ENCODE measurements at places on chromosomes 4 and X.

GRCh38 chrX:119423631-119424030 is 24.5 kb downstream of the SLC25A43 start:
- no peak for DNase-seq

- DNase-seq = no peak
Measured at GRCh38 chrX:155874571-155875244, 6.4 kb upstream of the VAMP7 start.

DNA sequence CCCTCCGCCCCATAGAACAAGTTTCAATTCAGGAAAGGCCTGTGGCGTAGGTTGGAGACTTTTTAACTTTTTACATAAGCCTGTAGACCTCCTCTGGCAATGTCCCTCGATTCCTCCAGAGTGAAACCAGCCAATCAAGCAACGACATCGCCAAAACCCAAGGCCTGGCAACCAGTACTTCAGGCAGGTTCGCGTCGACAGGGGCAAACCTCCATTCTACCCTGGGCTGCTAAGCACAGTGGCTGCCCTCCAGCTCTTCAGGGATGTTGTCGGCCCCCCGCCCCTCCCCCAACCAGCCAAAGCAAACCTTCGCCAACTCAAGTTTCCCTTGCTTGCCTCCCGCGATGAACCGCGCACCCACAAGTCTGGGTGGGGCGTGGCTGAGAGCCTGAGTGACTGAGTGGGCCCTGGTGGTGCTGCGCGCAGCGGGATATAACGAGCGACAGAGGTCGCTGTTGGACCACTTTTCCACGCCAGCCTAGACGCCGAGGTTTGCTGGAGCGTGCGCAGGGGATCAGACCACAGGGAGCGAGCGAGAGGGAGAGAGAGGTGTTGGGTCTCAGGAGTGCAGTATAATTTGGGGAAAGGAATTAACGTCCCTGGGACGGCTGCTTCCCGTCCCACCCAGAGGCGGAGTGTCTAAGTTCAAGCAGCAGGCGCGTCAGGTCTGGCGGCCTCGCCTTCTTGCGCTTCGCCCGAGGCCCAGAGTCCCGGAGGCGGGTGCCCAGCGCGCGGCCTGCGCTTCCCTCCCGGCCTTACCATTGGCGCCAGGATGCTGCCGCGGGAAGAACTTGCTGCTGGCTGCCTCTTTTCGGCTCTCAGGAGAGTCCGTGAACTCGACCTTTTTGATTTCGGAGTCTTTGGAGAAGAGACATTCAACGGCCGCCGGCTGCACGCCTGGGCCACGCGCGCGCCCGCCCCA is 9.0 kb upstream of the PITX2 start:
- no peak for DNase-seq

- DNase-seq = no peak
Measured at GRCh38 chrX:40434443-40434842, 146.3 kb upstream of the ATP6AP2 start.

- no peak for DNase-seq
Measured at GRCh38 chrX:74656079-74656745, 41.8 kb upstream of the RLIM start.

GRCh38 chr4:40685300-40685699 is 55.6 kb upstream of the RBM47 start:
- no peak for DNase-seq

DNA sequence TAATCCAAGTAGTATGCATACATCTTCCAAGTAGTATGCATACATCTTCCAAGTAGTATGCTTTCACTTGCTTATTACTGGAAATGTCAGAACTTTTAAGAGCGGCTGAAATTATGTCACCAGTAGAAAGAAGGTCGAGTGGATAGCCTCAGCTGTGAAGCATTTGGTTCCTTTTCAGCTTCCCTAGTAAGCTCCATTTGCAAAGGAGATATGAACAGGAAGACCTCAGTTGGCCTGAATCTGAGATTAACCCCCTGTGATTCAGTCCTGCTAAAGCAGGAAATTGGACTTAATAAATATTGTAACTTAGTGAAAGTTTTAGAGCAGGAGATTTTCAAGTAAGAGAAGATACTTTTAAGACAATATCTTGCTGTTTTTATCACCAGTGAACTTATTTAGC is 48.1 kb downstream of the PCDH7 start:
- DNase-seq = no peak

GRCh38 chrX:47384502-47384901 is 14.1 kb downstream of the ZNF157 start:
- peak; percentile 45 for DNase-seq

GRCh38 chr4:109976189-109976588 is 63.5 kb downstream of the EGF start:
- DNase-seq = no peak

DNA sequence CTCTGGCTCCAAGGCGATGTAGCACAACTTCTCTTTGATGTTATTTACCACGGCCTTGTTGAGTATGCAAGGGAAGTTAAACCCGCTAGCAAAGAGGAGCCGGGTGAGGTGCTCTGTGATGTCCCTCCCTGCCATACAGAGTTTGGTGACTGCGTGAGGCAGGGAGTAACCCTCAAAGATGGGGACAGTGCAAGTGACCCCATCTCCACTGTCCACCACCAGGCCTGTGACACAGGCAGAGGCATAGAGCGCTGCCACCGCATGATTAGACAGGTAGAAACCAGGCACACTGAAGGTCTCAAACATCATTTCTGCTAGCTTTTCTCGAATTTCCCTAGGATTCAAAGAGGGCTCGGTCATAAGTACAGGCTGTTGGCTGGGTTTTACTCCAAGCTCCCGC is 677 bp downstream of the ACTRT1 start:
- DNase-seq = no peak

GRCh38 chr4:18445110-18445509 is 423.6 kb upstream of the LCORL start:
- no peak for DNase-seq

DNA sequence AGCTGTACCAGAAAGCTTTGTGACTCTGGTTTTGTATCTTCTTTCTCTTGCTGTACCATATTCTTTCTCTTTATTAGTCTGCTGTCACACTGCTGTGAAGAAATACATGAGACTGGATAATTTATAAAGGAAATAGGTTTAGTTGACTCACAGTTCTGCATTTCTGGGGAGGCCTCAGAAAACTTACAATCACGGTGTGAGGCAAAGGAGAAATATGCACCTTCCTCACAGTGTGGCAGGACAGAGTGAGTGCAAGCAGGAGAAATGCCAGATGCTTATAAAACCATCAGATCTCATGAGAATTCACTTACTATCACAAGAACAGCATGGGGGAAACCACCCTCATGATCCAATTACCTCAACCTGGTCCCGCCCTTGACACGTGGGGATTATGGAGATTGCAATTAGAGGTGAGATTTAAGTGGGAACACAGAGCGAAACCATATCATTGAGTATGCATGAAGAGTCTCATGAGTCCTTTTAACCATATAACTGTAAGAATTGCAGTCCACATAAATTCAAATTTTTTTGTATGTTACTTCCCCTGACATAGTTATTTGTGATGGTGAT is 67.4 kb upstream of the INPP4B start:
- no peak for DNase-seq

GRCh38 chr4:89294573-89295269 is 12.9 kb downstream of the GPRIN3 start:
- DNase-seq = peak; percentile 7

- no peak for DNase-seq
Measured at GRCh38 chr4:22021106-22021505, 72.5 kb upstream of the KCNIP4 start.

- no peak for DNase-seq
Measured at GRCh38 chrX:96615448-96615847, 69.2 kb upstream of the DIAPH2 start.

DNA sequence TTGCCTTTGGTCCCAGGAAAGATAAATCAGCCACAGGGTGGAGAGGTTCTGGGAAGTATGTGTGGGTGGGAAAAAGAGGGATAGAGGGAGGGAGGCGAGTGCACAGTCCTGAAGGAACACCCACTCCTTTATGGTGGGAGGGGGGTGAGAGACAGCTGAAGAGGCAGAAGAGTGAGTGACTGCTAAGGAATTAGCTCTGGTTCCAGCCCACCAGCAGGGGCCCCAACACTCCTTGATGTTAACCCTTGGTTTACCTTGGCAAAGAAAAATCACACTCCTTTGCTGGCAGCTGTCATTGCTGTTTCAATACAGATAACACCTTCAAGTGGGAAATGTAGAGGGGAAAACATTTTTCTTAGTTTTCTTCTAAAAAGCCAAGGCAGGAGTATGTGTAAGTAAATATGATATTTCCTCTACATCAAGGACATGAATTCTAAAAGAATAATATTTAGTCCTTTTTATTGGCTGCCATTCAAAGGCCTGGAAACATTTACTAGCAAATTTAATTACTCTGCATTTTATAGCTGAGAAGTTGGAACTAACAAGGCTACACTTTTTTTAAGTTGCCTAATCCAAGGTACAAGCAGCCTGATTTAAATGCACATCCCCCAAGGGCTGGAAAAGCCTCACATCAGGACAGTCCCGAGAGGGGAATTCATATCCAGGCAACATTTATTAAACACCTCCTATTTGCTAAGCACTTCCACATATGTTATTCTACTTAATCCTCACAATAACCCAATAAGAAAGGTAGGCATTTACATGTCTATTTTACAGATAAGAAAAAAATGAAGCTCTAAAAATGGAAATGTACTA is 81.7 kb downstream of the HS6ST2 start:
- no peak for DNase-seq

GRCh38 chr4:145867406-145867805 is 71.2 kb downstream of the ZNF827 start:
- DNase-seq = no peak

- DNase-seq = no peak
Measured at GRCh38 chr4:101321481-101322042, 25.8 kb downstream of the PPP3CA start.

- no peak for DNase-seq
Measured at GRCh38 chr4:117376692-117377091, 291.3 kb upstream of the TRAM1L1 start.

DNA sequence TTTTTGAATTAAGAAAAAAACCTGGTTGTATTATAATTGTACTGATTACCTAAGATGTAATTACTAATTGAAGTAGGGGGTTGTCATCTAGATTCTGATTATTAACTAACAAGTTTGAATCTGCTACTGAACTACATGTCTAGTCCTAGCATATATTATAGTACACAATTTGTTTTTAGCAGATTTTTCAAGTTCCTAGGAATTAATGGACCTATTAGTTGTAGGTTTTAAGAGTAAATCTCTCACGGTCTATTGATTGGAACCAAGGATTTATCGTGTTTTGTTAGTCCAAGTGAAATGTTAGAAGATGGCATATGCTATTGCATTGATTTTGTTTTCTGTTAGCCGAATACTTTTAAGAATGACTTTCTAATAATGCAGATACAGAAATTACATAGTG is 20.8 kb downstream of the PTPN13 start:
- no peak for DNase-seq

DNA sequence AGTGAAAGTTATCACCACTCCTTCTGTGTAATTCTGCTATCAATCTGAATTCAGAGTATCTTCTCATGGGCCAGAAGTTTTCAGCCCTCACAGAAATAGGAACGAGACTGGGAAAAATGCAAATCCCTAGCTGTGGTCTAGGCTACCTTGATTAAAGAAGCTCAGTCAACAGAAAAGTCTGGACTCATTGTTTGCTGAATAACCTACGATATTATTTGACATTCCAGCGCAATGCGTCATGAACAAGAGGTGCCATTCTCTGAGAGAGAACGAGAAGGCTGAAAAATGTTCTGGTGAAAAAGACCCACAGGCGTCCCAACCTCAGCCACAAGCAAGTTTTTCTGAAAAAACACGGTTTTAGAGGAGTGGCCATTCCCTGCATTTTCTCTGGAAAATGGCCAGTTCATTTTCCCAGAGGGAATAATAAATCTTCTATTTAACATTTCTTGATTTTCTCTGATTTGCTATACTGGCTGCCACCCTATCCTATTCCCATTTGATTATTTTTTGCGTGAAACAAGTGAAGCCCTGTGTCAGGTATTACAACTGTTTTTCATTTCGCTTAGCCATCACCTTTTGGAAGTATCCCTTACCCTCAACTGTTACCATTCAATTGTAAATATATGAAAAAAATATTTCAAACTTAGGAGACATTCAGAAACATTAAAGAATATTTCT is 1117.6 kb upstream of the PRKX start:
- DNase-seq = no peak

GRCh38 chrX:125205133-125205917 is 114.3 kb upstream of the TEX13C start:
- peak; percentile 62 for DNase-seq

- DNase-seq = no peak
Measured at GRCh38 chrX:151902813-151903591, 9.7 kb upstream of the MAGEA4 start.

DNA sequence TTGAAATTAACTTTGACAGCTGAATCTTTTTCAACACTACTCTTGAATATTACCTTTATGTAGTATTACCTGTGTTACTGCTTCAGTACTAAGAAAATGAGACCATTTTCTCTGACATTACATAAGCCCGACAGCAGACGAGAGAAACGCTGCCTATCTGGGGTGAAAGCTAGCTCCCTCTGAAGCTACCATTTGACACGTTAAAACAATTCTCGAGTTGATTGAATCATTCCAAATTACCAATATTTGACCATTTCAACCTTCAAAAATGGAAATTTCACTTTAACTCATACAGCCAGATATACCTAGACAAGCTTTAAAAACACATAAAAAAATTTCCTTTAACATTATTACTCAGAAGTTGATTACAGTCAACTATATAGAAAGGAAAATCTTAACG is 836 bp downstream of the GPM6A start:
- no peak for DNase-seq

DNA sequence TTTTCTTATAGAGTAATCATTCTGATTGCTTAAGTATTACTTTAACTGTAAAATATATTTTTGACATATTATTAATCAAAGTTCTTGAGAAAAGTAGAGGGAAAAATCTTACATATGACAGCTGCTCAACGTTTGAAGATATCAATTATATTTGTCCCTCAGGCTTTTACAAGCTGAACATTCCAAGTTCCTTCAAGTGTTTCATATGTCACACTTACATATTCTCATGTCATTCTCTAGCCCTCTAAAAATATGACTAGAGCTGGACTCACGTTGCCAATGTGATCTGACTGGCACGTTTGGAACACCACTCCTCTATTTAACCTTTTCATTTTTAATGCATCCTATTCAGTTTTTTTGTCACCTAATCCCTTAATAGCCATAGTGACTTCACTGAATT is 492.9 kb downstream of the PCDH18 start:
- no peak for DNase-seq

- DNase-seq = no peak
Measured at GRCh38 chr4:81635739-81636138, 164.0 kb upstream of the RASGEF1B start.

All from NCI-H2081 treated with DMSO at 0.1 percent for 48 hours (cell line).